H9 (cell line): ENCODE measurements at places on chromosomes 12 and 14.

DNA sequence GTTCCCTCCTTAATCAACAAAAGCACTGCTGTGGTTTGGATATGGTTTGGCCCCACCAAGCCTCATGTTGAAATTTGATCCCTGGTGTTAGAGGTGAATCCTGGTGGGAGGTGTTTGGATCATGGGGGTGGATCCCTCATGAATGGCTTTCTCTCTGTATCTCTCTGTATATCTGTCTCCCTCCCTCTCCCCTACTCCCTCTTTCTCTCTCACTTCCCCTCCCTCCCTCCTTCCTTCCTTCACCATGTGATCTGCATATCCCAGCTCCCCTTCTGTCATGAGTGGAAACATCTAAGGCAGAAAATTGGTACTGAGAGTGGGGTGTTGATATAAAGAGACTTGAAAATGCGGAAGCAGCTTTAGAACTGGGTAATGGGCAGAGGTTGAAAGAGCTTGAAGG, 5.2 kb downstream of the GSKIP start:
- no peak for DNase-seq

DNA sequence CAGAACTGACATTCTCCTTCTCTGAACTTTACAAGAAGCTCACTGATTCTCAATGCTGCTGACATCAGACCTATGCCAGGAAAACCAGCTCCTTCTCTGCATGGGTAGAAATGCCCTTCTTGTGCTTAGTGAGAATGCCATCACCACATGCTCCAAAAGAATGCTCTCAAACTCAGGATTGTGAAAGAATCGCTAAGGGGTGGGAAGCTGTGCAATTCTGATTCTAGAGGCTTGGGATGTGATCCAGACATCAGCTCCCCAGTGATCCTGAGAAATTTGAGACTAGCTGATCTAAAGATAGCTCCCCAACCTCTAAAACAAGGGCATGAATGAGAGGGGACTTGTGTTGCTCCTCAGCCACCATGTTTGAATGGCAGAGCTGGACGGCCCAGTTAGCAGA, 113.2 kb downstream of the DPF3 start:
- no peak for DNase-seq

- DNase-seq, result no peak
Measured at GRCh38 chr14:56280843-56281242, 162.6 kb downstream of the PELI2 start.

DNA sequence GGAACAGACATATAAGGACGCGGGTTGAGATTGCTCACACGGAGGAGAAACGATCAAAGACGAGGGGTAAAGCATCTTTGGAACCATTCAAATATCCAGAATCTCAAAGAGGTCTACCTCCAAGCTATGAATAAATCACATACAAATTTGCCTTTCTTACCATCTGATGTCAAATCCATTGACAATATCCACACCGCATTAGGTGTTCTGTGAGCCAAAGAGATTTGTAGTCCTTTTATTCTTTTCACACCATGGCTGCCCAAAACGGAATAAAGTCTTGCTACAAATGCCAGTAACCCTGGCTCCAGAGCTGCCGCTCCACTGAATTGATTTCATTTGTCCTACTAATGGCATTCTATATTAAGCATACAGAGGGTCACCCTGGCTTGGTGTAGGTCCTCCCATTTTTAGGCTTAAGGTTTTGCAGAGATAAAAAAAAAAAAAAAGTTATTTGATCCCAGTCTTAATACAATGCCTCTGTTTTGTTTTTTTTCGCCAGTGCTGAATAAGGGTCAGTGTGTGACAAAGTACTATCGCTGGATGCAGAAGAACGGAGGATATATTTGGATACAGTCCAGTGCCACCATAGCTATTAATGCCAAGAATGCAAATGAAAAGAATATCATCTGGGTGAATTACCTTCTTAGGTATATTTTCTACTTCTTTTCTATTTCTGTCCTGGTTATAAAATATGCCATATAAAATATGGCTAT, 157.3 kb downstream of the EGLN3 start:
- no peak for DNase-seq

GRCh38 chr12:107622001-107622400, 63.6 kb upstream of the PWP1 start:
- DNase-seq, result peak; percentile 76

DNA sequence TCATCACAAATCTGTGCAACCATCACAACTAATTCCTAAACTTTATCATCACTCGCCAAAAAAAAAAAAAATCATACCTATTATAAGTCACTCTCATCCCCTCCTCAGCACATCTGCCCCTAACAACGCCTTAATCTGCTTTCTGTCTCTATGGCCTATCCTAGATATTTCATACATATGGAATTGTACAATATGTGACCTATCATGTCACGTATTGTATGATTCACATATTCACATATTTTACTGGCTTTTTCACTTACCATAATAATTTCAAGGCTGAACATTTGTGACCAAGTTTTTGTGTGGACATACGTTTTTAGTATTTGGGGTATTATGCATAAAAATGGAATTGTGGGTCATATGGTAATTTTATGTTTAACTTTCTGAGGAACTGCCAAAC, 400.7 kb downstream of the DAD1 start:
- no peak for DNase-seq
